ENCODE measurements at places on chromosomes 13 and 19.

GRCh38 chr19:3966051-3967017 is 4.6 kb downstream of the DAPK3 start:
- no peak for DNase-seq

DNA sequence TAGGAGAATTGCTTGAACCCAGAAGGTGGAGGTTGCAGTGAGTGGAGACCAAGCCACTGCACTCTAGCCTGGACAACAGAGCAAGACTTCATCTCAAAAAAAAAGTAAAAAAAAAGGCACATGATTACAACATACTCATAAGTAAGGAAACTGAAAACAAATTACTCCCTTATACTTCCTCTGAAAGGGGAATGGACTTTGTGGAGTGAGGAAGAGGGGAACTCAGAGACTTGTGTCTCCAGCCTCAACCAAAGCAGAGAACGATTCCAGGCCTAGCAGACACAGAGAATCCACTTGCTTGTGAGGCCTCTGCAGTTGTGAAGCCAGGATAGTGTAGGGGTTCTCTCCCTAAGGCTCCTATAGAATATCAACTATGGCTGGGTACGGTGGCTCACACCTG is 4.3 kb upstream of the LATS2 start:
- no peak for DNase-seq

GRCh38 chr13:93740334-93740733 is 513.7 kb downstream of the GPC6 start:
- DNase-seq = peak; percentile 54

DNA sequence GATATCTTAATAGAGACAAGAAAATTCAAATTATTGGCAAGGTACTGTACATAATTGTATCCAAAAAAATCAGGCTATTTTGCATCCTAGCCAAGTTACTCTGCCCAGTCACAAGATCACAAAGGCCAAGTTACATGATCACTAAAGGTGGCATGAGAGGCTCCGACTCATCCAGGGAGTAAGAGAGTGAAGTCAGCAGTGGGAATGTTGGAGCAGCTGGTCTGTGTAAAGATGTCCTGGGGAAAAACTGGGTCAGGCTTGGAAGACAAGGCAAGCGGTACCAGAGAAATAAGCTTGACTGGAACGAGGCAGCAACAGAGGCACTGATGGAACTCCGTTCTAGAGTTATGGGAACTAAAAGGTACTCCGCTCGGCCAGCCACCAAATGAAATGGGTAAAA is 50.2 kb upstream of the PSG2 start:
- DNase-seq = no peak

- DNase-seq = no peak
Observed at GRCh38 chr13:74904556-74904955, 577.4 kb downstream of the TBC1D4 start.

GRCh38 chr19:50384685-50385535 is 763 bp downstream of the POLD1 start:
- no peak for DNase-seq

GRCh38 chr13:39189778-39190177 is 151.5 kb downstream of the NHLRC3 start:
- no peak for DNase-seq

GRCh38 chr13:30463787-30464495 is 1.8 kb downstream of the HMGB1 start:
- DNase-seq = peak; percentile 74

GRCh38 chr13:109785141-109785891 is 1.1 kb downstream of the IRS2 start:
- peak; percentile 76 for DNase-seq

DNA sequence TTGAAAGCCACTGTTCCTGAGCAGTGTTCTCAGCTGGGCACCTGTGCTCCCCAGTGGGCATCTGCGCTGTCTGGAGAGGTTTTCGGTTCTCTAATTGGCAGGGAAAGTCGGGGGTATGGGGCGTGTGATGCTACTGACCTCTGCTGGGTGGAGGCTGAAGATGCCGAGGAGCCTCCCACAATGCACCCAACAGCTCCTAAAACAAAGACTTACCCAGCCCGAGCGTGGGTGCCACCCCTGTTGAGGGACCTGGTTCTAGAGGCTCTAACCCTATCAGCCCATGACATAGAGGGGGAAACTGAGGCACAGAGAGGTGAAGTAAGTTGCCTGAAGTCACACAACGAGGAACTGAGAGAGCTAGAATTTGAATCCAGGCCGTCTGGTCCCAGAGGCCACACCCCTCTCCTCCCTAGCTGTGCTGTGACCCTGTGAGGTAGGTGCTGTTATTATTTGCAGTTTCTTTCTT is 2.3 kb downstream of the SPACA4 start:
- peak; percentile 40 for DNase-seq

GRCh38 chr13:39321574-39321973 is 281.4 kb downstream of the LHFPL6 start:
- DNase-seq = peak; percentile 78

DNA sequence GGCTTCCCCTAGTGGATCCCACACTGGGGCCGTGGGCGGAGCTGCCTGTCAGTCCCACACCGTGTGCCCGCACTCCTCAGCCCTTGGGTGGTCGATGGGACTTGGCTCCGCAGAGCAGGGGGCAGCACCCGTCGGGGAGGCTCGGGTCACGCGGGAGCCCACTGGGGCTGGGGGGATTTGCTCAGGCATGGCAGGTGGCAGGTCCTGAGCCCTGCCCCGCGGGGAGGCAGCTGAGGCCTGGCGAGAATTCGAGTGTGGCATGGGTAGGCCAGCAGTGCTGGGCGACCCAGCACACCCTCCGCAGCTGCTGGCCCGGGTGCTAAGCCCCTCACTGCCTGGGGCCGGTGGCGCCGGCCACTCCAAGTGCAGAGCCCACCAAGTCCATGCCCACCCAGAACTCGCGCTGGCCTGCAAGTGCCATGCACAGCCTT is 481.7 kb upstream of the PRR20A start:
- no peak for DNase-seq

- no peak for DNase-seq
Observed at GRCh38 chr13:46010148-46010547, 42.4 kb downstream of the ZC3H13 start.

GRCh38 chr13:107447591-107447990 is 767.7 kb downstream of the LIG4 start:
- DNase-seq = no peak

GRCh38 chr13:36549755-36550154 is 117.5 kb downstream of the CCNA1 start:
- no peak for DNase-seq

GRCh38 chr13:91563799-91564198 is 165.4 kb downstream of the GPC5 start:
- no peak for DNase-seq

GRCh38 chr19:16309643-16310042 is 15.0 kb upstream of the KLF2 start:
- DNase-seq = no peak

DNA sequence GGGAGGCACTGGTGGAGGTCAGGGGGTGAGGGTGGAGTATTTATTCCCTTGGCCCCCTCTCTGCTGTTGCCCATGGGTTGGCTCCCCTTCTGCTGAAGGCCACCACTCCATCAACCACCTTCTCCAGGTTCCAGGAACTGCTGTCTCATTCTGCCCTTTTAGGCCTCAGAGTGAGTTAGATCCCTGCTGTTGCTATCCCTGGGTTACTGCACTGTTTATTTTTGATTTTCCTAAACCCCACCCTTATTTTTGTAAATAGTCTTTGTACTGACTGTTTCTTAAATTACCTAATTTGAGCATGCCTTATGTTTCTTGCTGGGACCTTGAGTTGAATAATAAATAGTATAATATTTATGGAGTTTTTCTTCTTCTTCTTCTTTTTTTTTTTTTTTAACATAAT is 132.8 kb downstream of the RGCC start:
- no peak for DNase-seq

- DNase-seq = no peak
Observed at GRCh38 chr19:5067678-5068077, 98.8 kb downstream of the KDM4B start.

DNA sequence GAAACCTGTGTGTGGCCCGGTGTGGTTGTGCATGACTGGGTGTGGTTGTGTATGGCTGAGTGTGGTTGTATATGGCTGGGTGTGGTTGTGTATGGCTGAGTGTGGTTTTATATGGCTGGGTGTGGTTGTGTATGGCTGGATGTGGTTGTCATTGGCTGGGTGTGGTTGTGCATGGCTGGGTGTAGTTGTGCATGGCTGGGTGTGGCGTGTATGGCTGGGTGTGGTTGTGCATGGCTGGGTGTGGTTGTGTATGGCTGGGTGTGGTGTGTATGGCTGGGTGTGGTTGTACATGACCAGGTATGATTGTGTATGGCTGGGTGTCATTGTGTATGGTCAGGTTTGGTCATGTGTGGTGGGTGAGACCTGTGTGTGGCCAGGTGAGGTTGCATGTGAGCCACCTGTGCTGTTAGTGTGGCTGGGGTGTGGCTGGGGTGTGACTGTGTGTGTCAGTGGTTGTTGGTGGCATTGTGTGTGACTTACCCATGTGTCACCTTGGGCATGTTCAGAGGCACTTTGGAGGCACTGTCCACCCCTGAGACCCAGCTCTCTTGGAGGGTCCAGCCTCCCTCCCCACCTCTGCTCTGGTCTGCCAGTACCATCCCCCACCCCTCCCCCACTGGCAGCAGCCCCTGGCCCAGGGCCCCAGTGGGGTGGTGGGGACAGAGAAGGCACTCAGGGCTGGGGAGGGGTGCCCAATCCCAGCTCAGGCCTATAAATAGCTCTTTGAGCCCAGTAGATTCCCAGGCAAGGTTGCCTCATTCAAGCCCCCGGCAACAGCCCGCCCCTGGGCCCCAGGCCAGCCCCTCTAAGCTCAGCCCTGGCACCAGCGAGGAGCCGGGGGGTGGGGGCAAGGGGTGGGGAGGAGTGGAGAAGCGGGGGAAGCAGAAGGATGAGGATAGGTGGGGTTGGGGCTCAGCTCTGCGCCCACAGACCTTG is 3.9 kb upstream of the NCAN start:
- no peak for DNase-seq

- DNase-seq = no peak
Observed at GRCh38 chr19:13668964-13669363, 95.4 kb upstream of the MRI1 start.

- no peak for DNase-seq
Observed at GRCh38 chr19:31269425-31270127, 79.7 kb downstream of the TSHZ3 start.

GRCh38 chr19:2528675-2529101 is 52.8 kb downstream of the GADD45B start:
- DNase-seq = no peak

GRCh38 chr19:4811328-4812131 is 20.0 kb downstream of the TICAM1 start:
- DNase-seq = peak; percentile 79

- no peak for DNase-seq
Observed at GRCh38 chr13:32895296-32895695, 120.9 kb upstream of the KL start.

DNA sequence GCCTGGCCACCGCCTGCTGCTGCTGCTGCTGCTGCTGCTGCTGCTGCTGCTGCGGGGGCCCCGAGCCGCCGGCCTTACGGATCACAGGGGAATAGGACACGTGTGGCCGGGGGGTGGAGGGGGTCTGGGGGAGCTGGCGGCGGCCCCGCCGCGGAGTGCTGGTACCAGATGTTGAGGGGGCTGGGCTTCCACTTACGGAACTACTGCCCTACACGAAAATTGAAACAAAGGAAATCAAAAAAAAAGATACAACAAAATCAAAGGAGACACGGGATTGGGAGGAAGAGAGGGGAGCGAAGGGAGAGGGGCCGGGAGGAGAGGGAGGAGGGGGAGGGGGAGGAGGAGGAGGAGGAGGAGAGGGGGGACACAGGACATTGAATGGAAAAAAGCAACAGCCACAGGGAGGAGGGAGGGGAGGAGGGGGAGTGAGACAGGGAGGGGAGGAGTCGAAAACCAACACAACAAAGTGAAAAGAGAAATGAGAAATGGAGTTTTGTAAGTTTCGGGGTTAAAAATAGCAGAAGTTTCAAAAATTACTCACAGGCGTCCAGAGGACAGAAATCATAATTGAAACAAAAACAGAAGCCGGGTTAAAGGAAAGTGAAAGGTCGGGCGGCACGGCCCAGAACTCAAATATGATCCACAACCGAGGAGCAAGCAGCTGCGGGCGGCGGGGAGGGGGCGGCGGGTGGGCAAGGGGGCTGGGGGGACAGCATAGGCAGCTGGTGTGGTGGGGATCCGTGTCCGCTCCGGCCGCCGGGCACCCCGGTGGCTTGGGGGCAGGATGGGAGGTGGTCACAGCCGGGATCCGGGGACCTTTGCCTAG is 57.8 kb downstream of the IER2 start:
- DNase-seq = peak; percentile 66

GRCh38 chr19:46520616-46521015 is 24.9 kb upstream of the PNMA8B start:
- DNase-seq = no peak

GRCh38 chr13:32262165-32262564 is 53.0 kb downstream of the ZAR1L start:
- no peak for DNase-seq

DNA sequence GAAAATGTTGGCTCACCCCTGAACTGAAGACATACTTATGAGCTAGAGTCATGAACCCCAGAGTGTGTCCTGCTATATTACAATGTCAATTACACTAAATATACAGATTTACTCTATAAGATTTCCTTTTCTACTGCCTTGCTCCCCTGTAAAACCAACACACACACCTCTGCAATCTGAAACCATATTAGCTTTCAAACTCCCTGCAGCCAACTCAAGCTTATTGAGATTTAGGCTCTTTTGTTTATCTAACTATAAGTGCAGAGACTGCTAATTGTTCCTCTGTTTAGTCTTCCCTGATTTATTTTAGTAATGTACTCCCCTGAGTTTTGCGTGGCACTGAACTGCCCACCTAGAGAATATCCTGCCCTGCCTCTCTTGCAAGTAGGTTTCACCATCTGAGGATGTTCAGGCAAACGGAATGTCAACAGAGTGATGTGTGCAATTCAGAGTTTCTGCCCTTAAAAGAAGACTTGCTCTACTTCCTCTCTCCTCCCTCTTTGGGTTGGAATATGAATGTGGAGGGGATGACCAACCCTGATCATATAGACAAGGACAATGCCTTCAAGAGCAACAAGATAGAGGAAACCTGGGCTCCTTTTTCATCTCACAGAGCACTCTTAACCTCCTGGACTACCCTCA is 22.3 kb downstream of the FAM216B start:
- peak; percentile 49 for DNase-seq

Measured in adipocyte (in vitro differentiated cells).